ENCODE measurements at places on chromosomes 3 and 15.

GRCh38 chr3:19811689-19812088 lies 122.3 kb downstream of the EFHB start:
- no peaks in the 10 kb centered on the region for H3K27me3 ChIP-seq
- H3K27ac ChIP-seq = no peak overlapping the region
- no peak for DNase-seq
- no peak overlapping the region for H3K4me3 ChIP-seq

- H3K4me3 ChIP-seq = no peak overlapping the region
- peaks cover 5% of the 10 kb centered on the region for H3K27me3 ChIP-seq
- H3K27ac ChIP-seq = no peak overlapping the region
- no peaks in the 10 kb centered on the region for H3K36me3 ChIP-seq
- DNase-seq = no peak
Observed at GRCh38 chr15:25903024-25903581, 40.0 kb upstream of the ATP10A start.

GRCh38 chr15:38231436-38231835 lies 21.2 kb upstream of the SPRED1 start:
- H3K36me3 ChIP-seq = no peaks in the 10 kb centered on the region
- no peak overlapping the region for H3K27ac ChIP-seq
- H3K4me3 ChIP-seq = no peak overlapping the region
- no peak for DNase-seq
- H3K4me1 ChIP-seq = no peaks in the 10 kb centered on the region
- peaks cover 6% of the 10 kb centered on the region for H3K27me3 ChIP-seq

DNA sequence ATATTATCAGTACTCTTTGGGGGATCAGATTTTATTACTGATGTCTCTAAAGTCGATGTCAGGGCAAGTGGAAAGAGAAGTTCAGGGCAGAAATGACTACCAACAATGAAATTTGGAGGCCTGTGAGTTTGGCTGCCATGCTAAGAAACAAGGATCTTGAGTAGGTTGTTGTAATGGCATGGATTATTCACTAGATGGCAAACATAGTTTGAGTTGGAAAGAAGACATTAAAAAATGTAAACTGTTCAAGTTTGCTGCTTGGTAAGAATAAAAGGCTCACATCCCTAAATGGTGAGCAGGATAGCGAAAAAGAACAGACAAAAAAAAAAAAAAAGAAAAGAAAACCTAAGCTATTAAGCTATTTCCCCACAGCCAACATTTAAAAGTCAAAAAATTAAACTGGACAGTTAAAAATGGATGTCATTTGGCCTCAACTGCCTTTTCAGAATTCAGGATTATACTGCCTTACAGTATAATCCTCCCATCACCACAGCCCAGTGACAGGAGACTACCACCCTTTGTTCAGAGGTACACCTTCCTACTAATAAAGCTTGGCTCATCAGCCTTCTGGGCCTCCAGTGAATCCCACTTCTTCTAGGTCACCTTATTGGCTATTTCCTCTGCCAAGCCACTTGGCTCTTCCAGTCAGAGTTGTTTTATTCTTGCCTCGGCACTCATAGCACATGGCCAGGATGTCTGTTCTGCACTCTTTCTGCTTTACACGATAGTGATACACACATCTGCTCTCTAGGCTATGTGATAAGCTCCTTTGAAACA lies 163.7 kb downstream of the PLD1 start:
- H3K27me3 ChIP-seq = peaks cover 4% of the 10 kb centered on the region
- H3K27ac ChIP-seq = no peak overlapping the region
- no peaks in the 10 kb centered on the region for H3K36me3 ChIP-seq
- no peak for DNase-seq

DNA sequence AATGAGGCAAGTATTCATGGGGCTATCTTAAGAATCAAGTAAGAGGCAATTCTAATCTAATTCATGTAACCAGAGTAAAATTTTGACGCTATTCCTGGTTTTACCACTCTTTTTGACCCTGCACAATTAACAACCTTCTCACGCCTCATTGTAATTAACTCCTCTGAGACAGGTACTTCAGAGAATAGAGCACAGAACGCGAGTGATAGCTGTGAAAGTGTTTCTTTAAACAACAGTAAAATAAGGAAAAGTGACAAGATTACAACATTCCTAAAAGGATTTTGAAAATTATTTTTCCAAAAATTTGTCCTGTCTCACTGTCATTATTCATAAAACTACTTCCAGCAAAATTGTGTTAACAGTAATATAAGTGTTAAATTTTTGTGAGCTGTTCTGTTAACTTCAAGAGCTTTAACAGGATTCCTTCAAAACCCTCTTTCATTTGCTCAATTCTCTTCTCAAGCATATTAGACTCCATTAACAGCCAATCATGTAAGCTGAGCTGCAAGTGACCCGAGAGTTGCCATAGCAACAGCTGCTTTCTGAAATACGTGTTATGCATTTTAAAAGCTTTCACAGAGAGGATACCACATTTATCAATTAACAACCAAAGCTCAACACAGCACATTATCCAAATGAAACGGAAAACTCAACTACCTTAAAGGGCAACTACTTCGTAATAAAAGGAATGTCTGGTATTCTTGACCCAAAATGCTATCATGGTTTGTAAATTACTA lies 93.1 kb downstream of the STAG1 start:
- no peak overlapping the region for H3K27ac ChIP-seq
- no peaks in the 10 kb centered on the region for H3K27me3 ChIP-seq
- H3K4me1 ChIP-seq = peaks cover 37% of the 10 kb centered on the region
- H3K36me3 ChIP-seq = peaks cover 14% of the 10 kb centered on the region
- H3K4me3 ChIP-seq = no peak overlapping the region

- no peaks in the 10 kb centered on the region for H3K4me1 ChIP-seq
- DNase-seq = no peak
- H3K4me3 ChIP-seq = no peak overlapping the region
- no peaks in the 10 kb centered on the region for H3K36me3 ChIP-seq
- H3K27me3 ChIP-seq = peaks cover 25% of the 10 kb centered on the region
Observed at GRCh38 chr15:26869628-26870027, 2.8 kb downstream of the GABRA5 start.

Measured in naive B cell (primary cell).